Memory B cell (primary cell): ENCODE measurements at places on chromosomes 12 and 14.
A peak's percentile ranks its signal among the peaks of the same experiment; 100 is the strongest.

- no peak for DNase-seq
Measured at GRCh38 chr12:20211981-20212421, 156.3 kb upstream of the PDE3A start.

DNA sequence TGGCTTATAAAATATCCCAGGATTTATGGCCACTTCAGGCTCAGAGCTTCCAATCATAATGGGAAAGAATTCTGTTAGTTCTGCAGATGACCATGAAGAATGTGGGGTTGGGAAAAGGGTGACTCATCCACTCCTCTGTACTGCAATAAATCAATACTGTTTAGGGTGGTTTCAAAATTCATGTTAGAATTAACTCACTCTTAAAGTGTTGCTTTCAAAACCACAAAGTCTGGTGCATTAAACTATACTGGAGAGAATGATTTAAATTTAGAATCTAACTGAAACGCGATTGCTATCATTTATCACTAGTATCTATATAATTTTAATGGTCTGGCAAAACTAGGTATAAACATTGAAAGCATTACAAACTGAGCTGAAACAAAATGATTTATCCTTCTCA is 798 bp downstream of the CCDC198 start:
- DNase-seq, result no peak

GRCh38 chr14:32312010-32312331 is 17.1 kb upstream of the AKAP6 start:
- no peak for DNase-seq

- no peak for DNase-seq
Measured at GRCh38 chr12:89665556-89665955, 43.1 kb downstream of the ATP2B1 start.

- DNase-seq, result no peak
Measured at GRCh38 chr12:62291864-62292760, 31.9 kb downstream of the USP15 start.

GRCh38 chr12:6532051-6532926 is 2.0 kb upstream of the GAPDH start:
- DNase-seq, result peak; percentile 26

- no peak for DNase-seq
Measured at GRCh38 chr12:95151821-95152220, 65.4 kb downstream of the FGD6 start.

GRCh38 chr14:53715193-53715721 is 241.4 kb downstream of the BMP4 start:
- no peak for DNase-seq

GRCh38 chr14:55336162-55336561 is 64.9 kb downstream of the FBXO34 start:
- no peak for DNase-seq

GRCh38 chr14:41915732-41916131 is 309.1 kb downstream of the LRFN5 start:
- no peak for DNase-seq

DNA sequence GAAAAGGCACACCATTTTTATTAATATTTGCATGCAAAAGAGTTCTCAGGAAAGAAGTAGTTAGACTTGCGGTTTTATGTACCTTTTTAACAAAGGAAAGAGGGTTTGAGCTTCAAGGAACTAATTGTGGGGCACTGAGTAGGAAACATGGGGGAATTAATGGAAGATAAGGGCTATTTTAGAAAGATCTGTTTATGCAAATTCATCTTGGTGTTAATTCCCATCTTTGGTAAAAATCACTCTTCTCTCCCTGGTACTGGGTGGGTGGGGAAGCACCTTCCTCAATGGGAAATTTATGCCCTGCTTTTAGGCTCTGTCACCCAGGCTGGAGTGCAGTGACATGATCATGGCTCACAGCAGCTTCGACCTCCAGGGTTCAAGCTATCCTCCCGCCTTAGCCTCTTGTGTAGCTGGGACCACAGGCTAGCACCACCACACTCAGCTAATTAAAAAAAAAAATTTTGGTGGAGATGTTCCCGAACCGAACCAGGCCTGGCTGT is 30.1 kb upstream of the RESF1 start:
- no peak for DNase-seq

- no peak for DNase-seq
Measured at GRCh38 chr12:88553941-88554658, 26.2 kb downstream of the KITLG start.

DNA sequence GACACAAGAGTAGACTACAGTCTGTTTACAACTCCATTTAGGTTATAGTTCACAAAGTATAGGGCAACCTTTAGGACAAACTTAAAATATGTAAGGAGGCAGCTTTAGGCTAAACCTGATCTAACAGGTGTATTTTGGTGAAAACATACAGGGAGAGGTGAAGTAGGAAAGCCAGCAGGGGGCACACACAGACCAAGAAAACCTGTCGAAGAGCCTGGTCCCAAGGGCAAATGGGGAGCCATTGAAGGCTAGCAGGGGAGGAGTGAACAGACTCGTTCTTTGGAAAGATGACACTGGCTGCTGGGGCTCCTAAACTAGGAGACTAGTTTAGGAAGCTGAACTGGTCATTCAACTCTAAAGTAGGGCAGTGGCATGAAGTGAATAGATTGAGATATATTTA is 138.8 kb upstream of the WSCD2 start:
- peak; percentile 30 for DNase-seq

DNA sequence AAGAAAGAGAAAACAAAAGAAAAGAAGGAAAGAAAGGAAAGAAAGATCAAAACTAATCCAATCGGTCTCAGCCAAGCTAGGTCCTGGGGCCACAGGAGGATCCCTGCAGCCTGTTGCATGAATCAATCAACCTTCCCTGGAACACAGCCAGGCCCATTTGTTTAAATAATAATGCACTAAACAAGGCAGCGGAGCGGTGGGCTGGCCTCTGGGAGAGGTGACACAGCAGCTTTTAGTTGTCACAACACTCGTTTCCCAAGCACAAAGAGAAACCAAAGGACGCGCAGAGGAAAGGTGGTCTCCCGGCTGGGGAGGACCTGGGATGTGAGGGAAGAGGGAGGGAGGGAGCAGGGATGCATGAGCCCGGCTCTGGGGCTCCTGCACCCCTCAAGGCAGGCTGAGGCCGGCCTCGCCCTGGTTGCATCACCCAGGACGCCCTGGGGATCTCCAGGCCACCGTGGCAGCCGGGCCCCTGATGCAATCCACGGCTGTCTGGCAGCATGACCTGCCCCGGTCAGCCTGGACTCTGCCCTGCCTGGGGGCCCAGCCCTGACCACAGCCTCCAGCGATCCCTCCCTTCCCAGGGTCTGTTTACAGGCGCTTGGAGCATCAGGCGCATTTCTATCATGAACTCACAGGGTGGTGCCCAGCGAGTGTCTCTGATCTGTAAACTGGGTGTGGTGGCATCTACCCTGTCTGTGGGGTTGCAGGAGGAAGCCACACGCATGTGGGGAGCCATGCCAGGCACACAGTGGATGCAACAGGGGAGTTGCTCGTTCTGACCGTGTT is 32.5 kb downstream of the MMP17 start:
- DNase-seq, result no peak

GRCh38 chr14:20697273-20698017 is 8.9 kb downstream of the ANG start:
- peak; percentile 73 for DNase-seq

GRCh38 chr12:69354556-69355187 is 4.9 kb upstream of the YEATS4 start:
- DNase-seq, result no peak

DNA sequence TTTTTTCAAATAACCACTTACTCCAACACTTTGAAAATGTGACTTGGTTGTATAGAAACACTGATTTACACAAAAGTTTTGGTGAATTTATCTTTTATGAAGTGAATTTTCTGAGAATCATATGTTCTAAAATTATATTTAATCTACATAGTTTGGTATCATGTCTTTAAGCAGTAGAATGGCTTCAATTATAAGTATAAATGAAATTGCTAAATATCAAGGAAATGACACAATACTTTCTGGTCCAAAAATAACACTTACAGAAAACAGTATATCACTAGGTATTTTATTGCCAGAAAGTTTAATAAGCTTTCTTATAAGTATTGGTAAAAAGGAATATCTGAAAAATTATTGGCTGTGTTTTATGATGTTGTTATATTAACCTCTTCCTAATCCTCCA is 90.9 kb downstream of the SRGAP1 start:
- DNase-seq, result no peak

DNA sequence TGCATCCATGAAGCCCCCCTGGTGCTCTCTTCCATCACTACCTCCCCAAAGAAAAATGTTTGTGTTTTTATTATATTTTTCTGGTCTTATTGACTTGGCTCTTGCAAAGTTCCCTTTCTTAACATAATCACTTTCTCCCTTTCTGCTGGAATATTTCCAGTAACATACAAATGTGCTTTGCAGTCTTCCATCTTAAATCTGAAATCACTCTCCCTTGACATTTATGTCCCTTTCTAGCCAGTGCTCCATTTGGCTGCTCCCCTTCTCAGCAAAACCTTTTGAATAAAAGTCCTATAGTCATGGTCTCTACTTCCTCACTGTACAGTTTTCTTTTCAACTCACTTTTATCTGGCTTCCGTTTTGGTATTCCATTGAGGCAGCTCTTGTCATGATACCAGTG is 118.8 kb downstream of the SNAPC1 start:
- no peak for DNase-seq
